Omental fat pad (tissue), 4 donors: ENCODE measurements at places on chromosomes 16 and 17.

DNA sequence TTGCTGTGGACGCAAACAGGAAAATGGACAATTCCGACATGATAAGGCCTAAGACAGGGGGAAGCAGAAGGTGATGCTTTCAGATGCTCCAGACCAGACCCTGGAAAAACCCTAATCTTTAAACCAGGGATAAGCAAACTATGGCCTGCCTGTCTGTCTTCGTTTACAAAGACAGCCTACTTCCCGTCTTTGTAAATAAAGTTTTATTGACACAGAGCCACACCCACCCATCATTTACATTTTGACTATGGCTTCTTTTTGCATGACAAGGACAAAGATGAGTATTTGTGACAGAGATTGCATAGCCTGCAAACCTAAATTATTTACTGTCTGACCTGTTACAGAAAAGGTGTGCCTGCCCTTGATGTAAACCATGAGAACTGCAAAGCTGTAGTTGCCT, 177.9 kb downstream of the WSCD1 start:
- DNase-seq = no peak

DNA sequence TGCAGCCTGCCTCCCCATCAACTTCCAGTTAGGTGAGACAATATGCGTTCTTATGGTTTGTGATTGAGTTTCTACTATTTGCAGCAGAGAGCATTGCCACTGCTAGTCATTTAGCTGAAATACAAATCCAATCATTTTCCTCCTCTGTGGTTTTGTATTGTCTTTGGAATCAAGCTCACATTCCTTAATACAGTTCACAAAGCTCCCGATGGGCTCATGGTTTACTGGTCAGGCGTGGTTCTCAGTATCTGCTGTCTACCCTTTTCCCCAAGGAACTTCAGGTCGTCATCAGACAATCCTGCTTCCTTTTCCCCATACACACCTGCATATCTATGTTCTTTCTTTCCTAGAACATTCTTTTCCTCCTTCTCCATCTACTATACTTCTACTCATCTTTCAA, 69.6 kb upstream of the GAS7 start:
- no peak for DNase-seq

- DNase-seq = no peak
These were observed 266.7 kb upstream of the SDK2 start for GRCh38 chr17:73910821-73911515.

- peak; percentile 94 for DNase-seq
These were observed at the start of gene DNAH9 for GRCh38 chr17:11598274-11599221. TSS of gene DNAH9 (plus strand) at chr17:11598470. CDS start at chr17:11598499, 29 bp downstream.

DNA sequence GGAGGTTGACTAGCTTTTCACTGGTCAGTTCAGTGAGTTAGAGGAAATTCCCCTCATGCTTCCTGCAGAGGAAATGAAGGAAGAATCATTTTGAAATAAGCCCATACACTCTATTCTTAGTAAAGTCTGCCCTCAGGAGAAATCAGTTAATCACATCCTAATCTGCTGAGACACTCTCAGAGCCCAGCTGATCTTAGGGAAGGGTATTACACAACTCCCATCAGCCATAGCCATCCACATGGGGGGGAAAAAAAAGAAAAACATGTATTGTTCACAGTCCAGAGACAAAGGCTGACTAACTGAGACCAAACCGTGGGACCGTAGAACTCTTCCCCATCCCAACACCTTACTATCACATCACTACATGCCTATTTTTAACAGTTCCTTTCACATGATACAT, 722.3 kb downstream of the CDH8 start:
- no peak for DNase-seq

DNA sequence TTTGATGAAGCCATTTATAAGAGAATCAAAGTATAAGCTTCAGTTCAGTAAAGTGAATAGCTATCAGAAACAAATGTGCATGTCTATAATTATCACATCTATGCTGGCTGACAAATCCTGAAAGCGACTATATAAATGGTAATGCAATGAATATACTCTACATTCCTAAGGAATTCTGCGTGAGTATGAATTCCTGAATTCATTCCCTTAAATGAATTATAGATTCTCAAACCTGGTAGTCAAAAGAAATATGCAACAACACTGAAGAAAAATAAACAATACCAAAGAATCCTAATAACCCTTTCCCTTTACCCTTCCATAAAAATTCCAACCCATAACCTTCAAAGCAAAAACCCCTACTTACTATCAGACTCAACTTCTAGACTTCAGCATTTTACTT, 416.6 kb upstream of the PMFBP1 start:
- no peak for DNase-seq

DNA sequence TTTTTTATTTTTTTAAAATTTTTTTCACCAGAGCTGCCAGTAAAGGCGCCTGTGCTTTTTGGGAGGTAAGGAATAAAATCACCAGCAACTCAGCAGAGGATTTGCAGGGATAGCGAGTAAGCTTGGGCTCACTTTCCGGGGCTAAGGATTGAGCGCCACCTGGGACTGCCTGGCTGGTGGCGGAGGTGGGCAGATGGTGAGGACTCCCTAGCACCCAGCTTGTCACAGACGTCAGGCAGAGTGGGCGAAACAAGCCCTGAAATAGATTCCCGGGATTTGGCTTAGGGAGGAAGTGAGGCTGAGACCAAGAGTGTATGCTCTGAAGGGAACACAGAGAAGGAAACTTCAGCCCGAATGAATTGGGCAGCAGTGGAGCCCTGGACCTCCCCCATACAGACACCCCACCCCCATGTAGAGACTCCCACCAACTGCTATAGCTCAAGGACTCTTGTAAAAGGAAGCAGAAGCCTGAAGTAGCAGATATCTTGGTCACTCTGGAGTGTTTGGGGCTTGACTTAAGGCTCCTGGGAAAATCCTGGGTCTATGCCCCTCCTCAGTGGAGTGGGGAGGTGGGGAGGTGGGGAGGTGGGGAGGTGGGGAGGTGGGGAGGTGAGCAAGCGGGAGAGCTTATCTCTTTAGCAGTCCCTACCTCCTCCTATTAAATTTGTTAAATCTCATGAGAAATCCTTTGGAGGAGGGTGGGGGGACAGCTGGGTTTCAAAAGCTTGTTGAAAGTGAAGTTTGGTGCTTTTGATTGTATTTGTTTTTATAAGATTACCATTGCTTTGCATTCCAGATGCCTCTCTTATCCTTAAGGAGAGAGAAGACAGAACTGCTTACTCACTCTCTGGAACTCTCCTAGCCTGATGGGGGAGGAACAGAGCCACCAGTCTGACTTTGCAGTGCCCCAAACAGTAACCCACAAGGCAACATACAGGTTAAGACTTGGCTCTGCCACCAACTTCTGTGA, 8.2 kb downstream of the ARL4D start:
- DNase-seq = no peak

DNA sequence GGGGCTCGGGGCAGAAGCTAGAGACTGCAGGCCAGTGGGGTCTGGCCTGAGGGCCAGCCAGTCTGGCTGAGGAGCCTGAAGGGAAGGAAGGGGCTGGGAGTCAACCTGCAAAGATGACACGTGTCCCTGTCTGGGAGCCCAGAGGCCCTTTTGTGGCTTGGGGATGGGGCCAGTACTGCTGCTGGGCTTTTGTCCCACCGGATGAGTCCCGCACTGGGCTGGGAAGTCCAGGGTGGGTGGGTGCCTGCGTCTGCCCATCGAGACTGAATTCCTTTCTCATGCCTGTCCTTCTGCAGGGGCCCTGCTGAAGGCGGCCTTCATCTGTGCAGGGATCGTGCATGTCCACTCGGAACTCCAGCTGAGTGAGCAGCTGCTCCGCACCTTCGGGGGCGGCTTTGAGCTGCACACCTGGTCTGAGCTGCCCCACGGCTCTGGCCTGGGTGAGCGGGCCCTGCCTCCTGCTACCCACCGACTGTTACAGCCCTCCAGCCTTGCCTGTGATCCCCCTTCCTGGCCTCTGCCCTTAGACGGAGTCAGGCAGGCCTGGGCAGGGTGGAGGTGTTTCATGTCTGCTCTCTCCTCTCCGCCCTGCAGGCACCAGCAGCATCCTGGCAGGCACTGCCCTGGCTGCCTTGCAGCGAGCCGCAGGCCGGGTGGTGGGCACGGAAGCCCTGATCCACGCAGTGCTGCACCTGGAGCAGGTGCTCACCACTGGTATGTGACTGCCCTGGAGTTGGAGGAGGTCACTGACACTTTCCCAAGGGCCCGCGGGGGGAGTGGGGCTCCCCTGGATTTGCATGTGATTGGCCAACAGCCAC, 20.9 kb downstream of the FCSK start:
- DNase-seq = no peak
